ENCODE measurements at places on chromosomes 4 and X.
A peak's percentile ranks its signal among the peaks of the same experiment; 100 is the strongest.

- DNase-seq = no peak
Observed at GRCh38 chr4:87525636-87526295, 3.4 kb downstream of the SPARCL1 start.

GRCh38 chr4:55609393-55609866, 17.4 kb upstream of the PDCL2 start:
- DNase-seq = no peak

GRCh38 chr4:41256740-41257256, at the start of gene UCHL1:
Gene UCHL1 (plus strand): TSS chr4:41256928. CDS start chr4:41256977, 49 bp downstream.
- peak; percentile 12 for DNase-seq

DNA sequence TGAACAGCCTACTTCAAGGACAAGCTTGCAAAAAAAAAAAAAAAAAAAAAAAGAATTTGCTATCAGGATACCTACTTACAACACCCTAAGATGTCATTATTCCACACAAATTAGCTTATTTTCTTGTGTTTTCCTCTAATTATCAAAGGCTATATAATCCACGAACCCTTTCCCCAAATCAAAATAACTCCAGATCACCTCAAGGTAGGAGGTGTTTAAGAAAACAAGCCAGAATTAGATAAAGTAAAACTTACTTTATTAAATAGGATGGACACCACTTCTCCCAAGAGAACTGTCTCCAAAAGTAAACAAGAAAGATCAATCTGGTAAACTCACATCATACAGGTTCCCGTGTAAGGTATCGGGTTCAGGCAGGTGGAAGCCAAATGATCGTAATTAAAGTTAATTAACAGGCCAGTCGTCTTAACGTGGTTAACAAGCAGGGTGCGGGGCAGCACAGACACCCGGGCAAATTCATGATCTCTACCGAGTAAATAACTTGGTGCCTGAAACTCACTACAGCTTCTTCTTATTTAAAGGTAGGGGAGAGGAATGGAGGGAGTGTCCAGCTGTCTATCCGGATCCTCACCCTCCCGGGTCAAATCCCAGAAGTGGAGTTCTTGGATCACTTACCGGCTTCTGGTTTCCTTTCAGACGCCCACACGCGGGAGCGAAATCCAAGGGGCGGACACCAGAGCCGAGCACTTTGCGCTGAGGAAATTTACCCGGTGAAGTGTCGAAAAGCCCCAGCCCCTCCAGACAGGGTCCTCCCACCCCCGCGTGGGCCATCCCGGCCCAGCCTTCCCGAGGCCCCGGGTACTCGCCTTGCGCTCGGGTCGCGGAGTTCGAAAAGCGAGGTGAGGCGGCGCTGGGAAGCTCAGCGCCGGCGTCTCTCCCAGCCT, 708 bp downstream of the ARAP2 start:
- no peak for DNase-seq

GRCh38 chrX:131739823-131740222, 195.9 kb downstream of the OR13H1 start:
- no peak for DNase-seq

DNA sequence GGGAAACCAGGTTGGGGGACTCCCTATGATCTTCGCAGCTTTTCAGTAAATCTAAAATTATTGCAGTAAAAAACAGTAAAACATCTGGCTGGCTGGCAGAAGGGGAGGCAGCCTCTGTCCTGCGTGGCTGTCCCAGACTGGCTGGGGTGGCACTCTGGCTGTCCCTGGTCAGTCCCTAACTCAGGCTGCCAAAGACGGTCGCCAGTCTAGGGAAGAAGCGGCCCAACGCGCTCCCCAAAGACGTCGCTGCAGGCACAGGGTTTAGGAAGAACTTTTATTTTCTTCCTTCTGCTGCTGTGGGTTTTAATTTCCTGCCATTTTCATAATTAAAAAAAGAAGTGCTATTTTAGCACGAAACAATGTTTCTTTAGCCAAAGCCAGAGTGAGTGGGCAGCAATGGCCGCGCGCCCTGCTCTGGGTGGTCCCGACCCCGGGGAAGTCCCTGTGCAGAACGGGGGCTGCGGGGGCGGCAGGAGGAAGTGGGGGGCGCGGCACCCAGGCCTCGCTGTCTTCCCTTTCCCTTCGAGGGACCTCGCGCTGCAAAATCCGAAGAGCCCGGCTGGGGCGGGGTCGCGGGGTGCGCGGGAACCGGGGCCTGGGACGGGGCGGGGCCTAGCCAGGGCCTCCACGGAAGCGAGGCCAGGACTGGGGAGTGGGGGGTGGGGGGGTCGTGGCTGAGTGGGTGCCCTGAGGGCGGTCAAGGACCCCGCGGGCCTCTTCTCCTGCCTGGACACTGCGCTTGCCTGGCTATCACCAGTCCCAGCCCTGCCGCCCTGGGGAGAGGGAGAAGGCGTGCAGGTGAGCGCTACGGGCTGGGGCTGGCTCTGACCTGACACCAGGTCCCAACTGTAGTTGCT, 6.3 kb upstream of the LETM1 start:
- peak; percentile 34 for DNase-seq

- no peak for DNase-seq
Observed at GRCh38 chrX:129161108-129161507, 362.2 kb downstream of the SMARCA1 start.

- no peak for DNase-seq
Observed at GRCh38 chr4:80463509-80463908, 128.0 kb downstream of the CFAP299 start.

DNA sequence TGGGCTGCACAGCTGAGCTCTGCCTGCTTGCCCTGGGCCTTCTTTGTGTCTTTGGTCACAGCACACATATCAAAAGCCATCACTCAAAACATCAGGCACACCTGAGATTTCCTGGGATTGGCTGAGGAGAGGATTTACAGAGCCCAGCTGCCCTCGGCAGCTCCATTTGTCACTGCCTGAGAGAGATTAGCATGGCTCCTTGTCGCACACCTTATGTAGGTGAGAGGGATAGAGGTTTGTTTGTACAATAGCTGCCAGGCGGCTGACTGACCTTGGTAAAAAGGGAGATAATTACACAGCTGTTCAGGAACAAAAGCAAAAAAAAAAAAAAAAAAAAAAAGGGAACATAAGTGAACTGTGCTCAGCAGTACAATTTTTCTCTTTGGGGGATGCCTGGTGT, 63.2 kb downstream of the MGST2 start:
- no peak for DNase-seq

GRCh38 chr4:136516371-136516770, 1015.9 kb downstream of the PCDH18 start:
- no peak for DNase-seq

Measured in activated T-cell treated with anti-CD3 and anti-CD28 coated beads for 48 hours (primary cell).